ENCODE measurements at places on chromosomes 13 and 19.
A peak's percentile ranks its signal among the peaks of the same experiment; 100 is the strongest.

DNA sequence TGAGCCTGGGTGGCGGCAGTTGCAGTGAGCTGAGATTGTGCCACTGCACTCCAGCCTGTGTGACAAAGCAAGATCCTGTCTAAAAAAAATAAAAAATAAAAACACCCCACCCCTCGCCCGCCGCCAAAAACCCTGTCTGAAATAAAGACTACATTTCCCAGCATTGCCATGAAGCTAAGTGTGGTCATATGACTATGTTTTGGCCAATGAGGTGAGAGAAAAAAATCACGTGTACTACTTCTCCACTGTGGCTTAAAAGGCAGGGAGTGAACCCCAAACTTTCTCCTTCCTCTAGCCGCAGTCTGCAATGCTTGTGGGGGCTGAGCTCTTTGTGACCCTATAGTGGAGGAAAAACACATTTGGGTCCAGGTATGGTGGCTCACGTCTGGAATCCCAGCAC, 54.9 kb downstream of the COLGALT1 start:
- DNase-seq, result no peak

DNA sequence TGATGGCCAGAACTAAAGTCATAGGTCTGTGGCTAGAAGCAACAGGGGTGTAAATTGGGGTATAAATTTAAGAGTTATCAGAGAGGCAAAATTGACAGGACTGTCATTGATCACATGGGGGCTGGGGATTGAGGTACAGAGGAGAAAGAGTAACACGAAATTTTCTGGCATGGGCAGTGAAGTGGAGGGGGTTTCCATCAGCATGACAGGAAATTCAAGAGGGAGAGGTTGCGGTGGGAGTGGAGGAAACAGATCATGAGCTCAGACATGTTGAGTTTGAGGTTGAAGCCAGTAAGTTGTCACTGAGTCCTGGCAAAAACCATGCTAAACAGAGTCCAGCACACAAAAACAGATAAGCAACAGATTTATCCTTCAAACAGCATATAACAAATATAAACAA, 192.1 kb upstream of the TSC22D1 start:
- peak; percentile 21 for DNase-seq

GRCh38 chr13:105442949-105443699, 1092.3 kb downstream of the EFNB2 start:
- no peak for DNase-seq

DNA sequence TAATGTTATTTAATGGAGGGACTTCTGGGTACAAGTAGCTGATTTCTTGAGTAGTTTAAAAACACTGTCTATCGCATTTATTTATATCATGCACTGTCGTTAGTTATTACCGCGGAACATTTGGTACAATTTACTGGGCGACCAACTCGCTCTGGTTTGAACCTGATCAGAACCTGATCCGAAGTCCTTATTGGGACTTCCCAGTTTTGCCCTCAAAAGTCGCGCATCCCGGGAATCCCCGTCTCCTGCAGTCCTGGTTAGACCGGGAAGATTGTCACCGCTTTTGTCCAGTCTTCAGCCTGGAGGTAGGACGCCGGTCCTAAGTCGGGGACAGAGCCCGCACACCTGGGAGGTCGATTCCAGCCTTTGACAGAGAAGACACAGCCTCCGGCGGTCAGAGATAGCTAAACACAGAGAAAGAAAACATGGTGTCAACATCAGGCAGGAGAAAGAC, 694 bp downstream of the CLN5 start:
- peak; percentile 11 for DNase-seq

GRCh38 chr13:111976474-111977178, 90.3 kb upstream of the SOX1 start:
- no peak for DNase-seq

GRCh38 chr19:55232286-55232602, 3.7 kb upstream of the TMEM86B start:
- no peak for DNase-seq

DNA sequence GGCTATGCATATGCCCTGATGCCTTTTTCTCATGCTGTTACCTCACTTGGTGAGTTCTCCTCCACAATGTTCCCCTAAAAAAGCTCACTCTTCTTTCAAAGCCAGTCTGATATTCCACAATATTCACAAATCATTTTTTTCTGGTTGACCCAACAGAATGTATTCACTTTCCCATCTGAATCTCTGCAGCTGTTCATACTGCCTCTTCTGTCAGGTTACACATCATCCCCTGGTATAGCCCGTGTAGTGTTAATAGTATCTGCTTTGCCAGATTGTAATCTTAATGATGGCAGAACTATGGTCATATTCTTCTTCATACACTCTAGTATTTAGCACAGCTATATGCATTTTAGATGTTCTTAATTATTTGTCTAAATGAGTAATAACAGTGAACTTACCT, 544.3 kb downstream of the EFNB2 start:
- DNase-seq, result no peak

DNA sequence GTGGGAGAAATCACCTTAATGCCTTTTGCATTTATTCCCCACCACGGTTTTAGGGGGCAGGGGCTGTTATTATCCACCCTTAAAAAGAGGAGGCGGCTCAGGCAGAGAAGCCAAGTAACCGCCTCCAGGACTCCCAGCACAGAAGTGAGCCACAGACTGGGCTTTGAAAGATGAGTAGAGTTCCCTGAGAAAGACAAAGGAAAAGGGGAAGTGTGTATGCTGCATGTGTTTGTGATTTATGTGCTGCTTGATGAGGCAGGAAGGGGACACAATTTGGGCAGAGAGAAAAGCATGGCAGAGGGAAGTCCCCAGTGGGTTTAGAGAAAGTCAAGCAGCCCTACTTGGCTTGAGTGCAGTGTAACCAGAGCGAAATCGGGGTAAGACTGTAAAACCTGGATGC, 85.0 kb downstream of the DOCK9 start:
- no peak for DNase-seq

DNA sequence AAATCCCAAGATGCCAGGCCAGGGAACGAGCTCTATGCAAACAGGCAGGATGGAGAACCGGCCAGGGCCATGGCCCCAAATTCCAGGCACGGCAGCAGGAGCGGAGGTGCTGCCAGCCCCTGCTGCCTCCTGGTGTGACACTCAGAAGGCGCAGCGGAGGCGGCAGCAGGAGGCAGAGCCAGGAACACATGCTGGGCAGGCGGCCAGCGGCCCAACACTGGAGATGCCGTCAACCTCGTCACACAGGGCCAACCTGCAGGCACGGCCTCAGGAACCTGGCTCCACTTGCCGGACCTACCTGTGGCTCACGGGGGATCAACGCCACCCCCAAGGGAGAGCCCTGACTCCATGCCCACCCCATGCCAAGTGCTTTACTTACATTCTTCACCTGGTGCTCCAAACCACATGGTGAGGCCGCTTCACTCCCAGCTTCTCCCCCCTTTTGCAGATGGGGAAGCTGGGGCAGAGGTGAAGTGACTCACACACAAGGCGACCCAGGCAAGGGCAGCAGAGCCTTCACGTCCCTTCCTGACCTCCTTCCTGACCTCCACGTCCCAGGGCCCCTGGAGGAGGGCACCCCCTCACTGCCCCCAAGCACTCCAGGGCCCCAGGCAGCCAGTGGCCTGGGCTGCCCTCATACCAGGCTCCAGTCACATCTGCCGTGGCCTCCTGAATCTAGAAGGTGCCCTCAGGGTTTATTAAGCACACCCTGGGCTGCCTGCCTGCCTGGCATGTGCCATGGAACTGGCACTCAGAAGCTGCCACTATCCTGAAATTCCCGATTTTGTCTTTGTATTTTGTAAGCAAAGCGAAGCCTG, 43.5 kb downstream of the GGACT start:
- no peak for DNase-seq

DNA sequence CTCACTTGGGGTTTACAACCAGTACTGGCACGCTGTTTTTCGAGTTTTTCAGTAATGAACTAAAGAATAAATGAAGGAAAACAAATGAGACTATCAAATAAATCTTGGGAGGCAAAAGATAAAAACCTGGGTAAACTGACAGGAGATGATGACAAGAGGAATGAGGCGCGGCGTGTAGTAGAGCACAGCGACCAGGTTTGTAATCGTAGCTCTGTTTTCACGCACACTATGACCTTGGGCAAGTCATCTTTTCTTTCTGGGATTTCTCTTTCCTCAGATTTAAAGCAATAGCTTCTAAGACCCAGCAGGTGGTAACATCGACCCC, 419 bp downstream of the MRPS31 start:
- no peak for DNase-seq

Data from activated CD4-positive, alpha-beta T cell treated with anti-CD3 and anti-CD28 coated beads, Interleukin-2, amount 50 U/mL, for 4 hours (primary cell).